ENCODE measurements at places on chromosomes 5 and 9.

DNA sequence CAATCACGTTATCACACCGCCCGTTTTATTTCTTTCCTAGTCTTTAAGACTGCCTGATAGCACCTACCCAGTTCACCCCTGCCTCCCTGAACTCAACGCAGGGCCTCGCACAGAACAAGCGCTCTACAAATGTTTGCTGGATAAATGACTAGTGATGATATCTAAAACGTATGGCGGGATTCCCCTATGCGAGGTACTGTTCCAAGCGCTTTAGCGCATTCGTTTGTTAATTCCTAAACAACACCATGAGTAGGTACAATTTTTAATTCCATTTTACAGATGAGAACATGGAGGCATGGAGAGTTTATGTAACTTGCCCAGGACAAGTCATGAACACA lies 6.6 kb downstream of the POU4F3 start:
- DNase-seq, result no peak

DNA sequence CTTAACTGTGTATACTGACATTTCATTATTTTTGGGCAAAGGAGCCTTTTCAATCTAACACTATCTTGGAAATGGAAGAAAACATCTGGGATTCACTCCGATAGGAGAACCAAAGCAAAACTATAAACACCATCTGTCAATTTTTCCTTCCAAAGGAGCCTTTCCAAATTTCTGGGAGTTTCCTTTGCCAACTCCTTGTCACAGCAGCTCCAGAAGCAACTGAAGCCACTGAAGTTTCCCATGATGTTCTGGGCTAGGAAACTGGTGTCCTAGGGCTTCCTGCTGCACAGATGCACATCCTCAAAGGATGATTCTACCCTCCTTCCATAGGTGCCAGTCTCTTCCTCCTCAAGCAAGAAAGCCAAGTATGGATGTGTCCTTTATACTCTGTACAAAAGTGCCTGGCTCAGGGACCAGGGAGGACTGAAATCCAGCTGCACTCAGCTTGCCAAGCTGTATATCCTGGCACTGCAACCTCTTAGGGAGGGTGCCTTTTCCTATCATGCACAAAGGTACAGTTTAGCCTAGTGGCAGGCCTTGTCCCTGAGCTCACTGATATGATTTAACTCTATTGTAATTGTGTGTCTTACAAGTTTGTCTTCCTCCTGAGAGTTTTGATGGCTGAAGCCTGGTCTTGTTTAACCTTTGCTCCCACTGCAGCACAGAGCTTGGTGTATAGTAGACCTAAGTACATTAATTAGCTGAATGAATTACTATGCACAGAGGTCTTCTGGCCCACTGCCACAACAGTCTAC lies 8.4 kb upstream of the UBAP1 start:
- DNase-seq, result no peak

GRCh38 chr5:159345861-159346260 lies 15.6 kb upstream of the IL12B start:
- no peak for DNase-seq

- DNase-seq, result no peak
Measured at GRCh38 chr5:115524199-115524847, 20.3 kb downstream of the FEM1C start.

GRCh38 chr9:6543204-6543603 lies 102.3 kb downstream of the GLDC start:
- DNase-seq, result no peak

DNA sequence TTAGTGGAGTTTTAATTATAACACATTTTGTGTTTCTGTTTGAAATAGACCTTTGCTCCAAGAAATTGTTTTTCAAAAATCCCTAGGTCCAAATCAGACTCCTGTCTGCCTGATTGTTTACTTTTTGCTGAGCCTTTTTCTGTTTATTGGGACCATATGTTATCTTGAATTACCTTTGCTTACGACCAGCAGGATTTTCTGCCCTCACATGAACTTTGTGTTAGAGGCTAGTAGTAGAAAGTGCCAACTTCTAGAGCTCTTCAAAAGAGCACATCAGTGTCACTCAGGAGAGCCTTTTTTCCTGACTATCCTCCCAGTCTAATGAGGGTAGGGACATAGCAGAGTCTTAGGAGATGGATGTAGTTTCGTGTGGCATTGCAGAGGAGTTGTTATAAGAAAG lies 10.2 kb downstream of the RECK start:
- no peak for DNase-seq

DNA sequence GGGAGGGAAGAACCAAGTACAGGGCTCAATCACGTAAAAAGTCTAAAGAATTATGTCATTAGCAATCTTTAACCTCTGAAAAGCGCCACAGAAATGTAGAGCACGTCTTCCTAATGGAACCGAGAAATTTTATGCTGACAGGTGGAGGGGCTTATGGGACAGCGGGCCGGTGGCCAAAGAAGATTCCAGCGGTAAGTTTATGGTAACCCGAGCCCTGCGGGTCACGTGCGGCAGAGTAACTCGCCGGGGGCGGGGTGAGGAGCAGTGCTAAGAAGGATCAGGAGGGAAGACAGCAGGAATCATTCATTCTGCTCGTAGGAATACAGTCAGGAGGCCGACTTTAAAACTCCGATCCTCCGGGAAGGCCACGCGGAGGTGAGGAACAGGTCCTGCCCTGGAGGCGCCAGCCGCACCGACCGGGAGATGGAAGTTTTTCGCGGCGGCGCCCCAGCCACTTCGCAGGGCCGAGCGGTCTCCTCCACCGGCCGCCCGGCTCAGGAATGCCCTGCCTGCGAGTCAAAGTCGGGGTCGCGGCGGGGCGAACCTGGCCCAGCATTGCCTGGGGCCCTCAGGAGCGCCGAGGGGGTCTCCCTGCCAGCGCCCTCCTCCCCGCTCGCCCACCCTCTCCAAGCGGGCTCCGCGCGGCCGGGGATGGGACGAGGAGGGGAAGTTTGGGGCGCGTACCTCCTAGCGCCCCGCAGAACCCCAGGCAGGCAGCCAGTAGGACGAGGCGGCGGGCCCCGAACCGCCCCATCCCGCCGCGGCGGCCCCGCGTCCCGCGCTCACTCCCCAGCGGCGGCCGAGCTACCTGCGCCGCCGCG lies 101.8 kb downstream of the ESM1 start:
- DNase-seq, result no peak

GRCh38 chr5:35902046-35902672 lies 36.3 kb downstream of the CAPSL start:
- DNase-seq, result peak; percentile 58

GRCh38 chr5:37955748-37956147 lies 115.9 kb upstream of the GDNF start:
- DNase-seq, result no peak

DNA sequence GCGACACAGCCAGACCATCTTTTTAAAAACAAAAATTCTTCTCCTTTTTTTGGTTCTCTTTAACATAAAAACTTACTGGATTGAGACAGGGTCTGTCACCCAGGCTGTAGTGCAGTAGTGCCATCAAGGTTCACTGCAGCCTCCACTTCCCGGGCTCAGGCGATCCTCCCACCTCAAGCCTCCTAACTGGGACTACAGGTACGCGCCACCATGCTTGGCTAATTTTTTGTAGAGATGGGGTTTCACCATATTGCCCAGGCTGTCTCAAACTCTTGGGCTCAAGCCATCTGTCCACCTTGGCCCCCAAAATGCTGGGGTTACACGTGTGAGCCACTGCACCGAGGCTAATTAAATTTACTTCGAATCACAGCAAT lies 13.8 kb downstream of the HNRNPK start:
- no peak for DNase-seq

- DNase-seq, result no peak
Measured at GRCh38 chr9:70003901-70004714, 39.5 kb upstream of the MAMDC2 start.

GRCh38 chr5:22044229-22044628 lies 808.9 kb downstream of the CDH12 start:
- no peak for DNase-seq

GRCh38 chr5:15577831-15578230 lies 77.9 kb downstream of the FBXL7 start:
- no peak for DNase-seq

DNA sequence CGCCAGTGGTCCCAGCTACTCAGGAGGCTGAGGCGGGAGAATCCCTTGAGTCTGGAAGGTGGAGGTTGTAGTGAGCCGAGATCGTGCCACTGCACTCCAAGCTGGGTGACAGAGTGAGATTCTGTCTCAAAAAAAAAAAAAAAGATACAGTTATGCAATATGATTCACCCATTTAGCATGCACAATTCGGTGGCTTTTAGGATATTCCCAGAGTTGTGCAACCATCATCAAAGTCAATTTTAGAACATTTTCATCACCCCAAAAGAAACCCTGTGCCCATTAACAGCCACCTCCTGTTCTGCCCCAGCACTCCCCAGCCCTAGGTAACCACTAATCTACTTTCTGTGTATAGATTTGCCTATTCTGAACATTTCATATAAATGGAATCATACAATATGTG lies 4.3 kb upstream of the DHFR start:
- no peak for DNase-seq

DNA sequence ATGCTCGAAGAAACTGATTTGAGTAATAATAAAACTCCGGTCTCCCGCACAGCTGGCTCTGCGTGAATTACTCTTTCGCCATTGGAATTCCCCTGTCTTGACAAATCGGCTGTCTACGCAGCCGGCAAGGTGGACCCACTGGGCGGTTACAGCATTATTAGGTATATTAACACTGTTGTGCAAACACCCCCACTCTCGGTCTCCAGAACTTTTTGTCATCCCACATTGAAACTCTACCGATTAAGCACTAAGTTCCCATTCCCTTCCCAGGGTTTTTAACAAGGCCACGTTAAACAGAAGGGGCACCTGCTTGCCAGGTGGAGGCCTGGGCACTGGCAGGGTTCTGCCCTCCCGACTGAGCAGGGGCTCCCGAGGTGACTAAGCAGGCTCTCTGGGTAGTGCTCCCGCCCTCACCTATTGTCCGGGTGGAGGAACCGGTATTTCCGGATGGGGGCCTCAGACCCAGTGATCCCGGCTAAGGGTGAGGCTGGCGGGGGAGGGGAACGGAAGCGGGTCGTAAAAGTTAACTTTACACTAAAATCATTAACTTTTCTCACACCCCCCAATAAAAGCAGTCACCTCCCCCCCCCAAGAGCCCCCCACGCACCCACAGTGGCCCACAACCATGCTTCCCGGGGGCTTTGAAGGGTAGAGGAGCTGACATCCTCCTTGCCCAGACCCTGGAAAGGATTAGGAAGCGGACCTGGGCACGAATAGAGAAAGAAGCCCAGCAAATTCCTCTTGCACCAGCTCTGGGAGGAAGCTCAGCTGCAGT lies 53.5 kb upstream of the TJP2 start:
- DNase-seq, result peak; percentile 38

GRCh38 chr9:36559036-36559695 lies 13.5 kb upstream of the MELK start:
- DNase-seq, result no peak

DNA sequence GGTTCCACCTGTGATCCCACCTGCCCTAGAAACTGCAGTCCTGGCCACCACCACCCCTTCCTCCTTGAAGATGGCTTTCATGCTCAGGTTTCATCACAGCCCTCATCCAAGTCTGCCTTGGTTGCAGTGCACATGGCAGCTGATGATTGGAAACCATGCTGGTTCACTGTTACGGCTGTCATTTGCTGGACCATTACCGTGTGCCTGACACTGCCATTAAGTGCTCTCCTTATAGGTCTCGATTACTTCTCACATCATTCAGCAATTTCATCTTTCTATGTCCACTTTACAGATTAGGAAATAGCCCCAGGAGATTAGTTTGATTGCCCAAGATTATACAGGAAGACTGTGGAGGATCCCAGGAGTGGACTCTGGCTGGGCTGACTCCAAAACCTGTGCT lies 123.9 kb downstream of the ICE1 start:
- DNase-seq, result no peak

DNA sequence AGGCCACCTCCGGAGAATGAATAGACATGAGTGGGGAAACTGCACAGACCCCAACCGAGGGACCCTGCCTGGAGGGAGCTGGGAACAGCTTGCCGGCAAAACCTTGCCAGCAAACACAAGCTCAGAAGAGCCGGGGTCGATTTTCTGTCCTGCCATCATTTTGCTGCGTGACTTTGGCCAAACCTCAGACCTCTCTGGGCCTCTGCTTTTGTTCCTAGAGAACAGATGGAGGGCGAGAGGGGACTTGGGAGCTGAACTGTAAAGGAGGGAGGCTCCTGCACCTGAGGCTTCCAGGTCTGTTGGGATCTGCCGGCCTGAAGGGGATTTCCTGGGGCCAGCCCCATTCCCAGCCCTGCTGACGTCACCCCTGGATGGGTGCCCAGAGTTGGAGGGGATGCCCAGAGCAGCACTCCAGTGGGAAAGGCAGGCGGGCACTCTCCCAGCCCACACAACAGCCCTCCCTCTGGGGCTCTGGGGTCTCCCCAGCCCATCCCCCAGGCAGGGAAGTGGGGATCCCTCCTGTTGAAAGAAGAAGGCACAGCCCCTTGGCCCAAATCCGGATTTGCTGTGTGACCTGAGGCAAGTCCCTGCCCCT lies 40.4 kb upstream of the SYNPO start:
- DNase-seq, result no peak

- no peak for DNase-seq
Measured at GRCh38 chr5:16675806-16676205, 59.0 kb upstream of the RETREG1 start.

- DNase-seq, result peak; percentile 83
Measured at GRCh38 chr5:52948418-52949076, 40.6 kb upstream of the ITGA2 start.

DNA sequence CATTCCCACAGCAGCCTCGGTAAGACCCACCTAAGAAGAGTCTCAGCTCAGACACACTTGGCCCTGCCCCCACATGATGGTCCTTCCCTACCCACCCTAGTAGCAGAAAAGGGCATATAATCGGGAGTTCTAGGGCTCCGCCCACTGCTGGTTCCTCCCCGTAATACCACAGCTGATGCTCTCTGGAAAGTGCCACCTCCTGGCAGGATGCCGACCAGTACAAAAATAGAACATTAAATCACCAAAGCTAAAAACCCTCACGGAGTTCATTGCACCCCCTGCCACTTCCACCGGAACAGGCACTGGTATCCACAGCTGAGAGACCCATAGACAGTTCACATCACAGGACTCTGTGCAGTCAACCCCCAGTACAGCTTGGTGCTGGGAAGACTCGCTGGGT lies 271.3 kb downstream of the KIAA0825 start:
- no peak for DNase-seq

DNA sequence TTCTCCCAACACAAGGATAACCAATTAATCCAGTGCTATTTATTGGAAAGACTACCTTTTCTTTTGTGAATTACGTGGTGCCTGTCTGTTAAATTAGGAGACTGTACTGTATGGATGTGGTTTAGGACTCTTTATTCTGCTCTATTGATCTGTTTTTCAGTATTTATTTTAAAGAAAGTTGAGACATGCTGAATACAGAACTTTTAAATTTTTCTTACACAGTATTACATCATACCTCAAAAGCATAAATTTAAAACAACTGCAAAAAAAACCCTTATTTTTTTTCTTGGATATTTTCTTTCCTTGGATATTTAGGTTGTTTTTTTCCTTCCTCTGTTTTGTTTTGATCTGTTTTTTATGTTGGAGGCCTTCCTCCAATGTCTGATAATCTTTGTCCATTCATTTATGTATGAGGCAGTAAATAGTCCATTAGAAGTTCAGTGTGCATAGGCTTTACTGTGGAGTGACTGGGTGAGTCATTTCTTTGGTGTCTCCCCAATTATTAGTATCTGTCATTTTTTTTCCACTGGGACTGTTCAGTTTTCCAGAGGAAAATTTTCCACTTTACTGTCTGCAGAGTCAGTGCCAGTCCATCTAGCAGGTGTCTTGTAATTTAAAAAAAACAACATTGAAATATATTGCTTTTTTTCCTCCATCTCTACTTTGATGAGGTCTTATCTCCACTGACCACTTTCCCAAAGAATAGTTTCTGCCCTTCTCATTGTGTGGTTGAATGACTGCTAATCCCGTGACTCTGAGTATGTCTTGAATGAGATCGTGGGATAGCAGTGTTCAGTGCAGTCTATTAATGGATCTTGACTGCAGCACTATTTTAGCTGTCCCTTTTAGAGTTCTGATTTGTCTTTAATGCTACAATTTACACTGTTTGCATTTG lies 15.2 kb downstream of the CYSTM1 start:
- DNase-seq, result no peak

Data from activated naive CD4-positive, alpha-beta T cell treated with anti-CD3 and anti-CD28 coated beads for 36 hours (primary cell).